NCI-H146 (cell line): ENCODE measurements at places on chromosomes 11 and 22.

GRCh38 chr11:107683807-107684206 lies 28.0 kb downstream of the SLN start:
- no peak for DNase-seq

DNA sequence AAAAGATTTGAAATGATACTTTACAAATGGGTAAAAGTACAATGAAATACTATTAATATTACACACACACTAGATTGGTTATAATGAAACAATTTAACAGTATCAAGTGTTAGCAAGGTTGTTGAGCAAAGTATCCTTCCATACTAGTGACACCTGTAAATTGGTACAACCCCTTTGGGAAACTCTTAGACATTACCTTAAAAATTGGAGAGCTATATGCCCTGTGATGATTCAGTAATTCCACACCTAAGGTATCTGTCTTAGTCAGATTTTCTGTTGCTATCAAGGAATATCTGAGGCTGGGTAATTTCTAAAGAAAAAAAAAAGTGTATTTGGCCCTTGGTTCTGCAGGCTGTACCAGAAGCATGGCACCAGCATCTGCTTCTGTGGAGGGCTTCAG lies 7.4 kb upstream of the GDPD4 start:
- no peak for DNase-seq

GRCh38 chr11:78542007-78542406 lies 32.7 kb downstream of the NARS2 start:
- DNase-seq = no peak

DNA sequence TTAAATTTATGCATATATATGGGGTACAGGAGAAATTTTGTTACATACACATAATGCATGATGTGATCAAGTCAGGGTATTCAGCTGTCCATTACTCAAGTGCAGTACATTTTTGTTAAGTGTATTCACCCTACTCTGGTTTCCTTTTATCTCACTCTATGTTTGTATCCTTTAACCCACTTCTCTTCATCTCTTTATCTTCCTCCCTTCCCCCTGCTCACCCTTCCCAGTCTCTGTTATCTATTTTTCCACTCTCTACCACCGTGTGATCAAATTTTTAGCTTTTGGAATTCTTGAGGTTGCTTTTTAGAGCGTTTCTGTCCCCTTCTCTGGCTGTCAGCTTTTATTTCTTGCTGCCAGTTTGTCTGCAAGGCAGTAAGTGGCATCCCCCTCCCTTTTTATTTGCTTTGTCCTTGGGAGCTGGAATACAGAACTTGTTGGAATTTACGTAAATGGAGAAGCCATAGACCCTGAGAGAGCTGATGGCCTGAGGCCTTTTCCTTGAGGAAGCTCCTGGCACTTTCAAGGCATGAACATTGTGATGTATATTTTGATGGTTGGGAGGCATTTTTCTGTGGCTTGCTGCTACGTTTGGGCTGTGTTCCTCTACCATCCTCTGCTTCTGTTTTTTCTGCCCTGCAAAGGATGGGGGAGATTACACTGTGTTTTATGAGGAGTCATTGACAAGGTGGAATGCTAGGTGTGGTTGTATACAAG lies 148.6 kb downstream of the LDLRAD3 start:
- no peak for DNase-seq

DNA sequence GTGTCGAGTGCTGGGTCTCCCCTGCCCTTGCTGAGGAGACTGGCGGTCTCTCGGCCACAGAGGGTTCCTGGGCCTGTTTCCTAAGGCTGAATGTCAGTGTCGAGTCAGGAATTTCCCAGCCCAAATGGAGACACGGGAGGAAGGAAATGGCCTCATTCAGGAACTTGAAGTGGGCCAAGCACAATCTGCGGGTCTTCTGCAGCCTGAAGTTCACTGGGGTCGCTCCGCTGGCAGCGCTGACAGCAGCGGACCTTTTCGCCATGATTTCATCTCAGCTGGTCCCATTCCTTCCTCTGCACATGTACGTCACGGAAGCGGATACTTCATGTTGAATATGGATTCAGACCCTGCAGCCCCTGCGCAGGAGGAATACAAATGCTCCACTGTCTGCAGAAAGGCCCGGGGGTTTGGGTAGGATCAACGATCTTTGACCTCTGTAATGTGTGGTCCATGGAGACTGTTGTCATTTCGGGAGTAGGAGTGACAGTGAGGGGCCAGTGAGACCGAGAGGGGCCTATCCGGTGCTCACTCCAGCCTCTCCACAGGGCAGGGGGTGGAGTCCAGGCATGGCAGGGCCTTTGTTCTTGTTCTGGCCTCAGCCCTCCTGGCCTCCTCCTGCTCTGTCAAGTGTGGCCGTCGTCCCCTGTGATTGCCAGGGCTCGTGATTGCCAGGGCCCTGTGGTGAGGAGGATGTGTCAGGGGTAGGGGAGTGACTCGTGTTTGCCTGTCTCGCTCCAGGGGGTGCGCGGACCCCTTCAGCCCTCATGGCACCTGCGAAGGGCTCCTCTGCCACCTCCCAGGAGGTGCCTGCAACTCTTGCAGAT lies 402.3 kb downstream of the TBC1D22A start:
- no peak for DNase-seq

- peak; percentile 43 for DNase-seq
Observed at GRCh38 chr22:19117111-19117512, 5.1 kb downstream of the DGCR2 start.

DNA sequence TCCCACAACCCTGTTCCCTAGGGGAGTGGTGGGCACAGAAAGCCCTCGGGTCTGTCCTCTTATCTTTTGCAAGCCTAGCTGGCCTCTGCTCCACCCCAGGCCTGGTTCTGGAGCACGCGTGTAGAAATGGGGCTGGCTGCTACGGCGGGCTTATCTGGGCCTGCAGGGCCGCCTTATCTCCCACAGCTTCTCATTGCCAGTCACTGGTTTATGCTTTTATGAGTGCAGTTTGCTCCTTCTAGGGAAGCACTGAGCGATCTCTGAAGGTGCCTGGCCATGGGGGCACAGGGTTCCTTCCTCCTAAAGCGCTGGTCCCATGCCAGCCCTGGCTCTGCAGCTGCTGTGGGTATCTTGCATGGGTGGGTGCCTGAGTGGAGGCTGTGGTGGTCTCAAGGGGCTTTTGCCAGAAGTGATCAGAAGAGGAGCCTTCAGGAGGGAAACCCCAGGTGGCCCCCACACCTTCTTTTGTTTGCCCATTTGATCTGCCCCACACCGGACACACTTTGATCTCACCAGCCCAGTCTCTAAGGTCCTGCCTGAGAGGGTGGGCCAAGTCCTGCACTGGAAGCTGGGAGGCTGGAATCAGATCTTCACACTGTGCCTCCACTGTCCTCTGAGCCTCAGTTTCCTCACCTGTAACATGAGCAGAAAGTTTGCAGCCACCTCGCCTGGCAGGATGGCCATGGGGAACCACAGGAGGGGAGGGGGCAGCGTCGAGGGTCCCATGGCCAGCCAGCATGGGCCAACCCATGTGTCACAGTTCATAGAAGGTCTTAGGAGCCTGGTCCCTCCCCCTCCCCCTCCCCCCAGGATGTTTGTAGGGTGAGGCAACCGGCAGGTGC lies 86.6 kb upstream of the FGF3 start:
- no peak for DNase-seq

- no peak for DNase-seq
Observed at GRCh38 chr11:122642472-122642922, 13.0 kb upstream of the UBASH3B start.

DNA sequence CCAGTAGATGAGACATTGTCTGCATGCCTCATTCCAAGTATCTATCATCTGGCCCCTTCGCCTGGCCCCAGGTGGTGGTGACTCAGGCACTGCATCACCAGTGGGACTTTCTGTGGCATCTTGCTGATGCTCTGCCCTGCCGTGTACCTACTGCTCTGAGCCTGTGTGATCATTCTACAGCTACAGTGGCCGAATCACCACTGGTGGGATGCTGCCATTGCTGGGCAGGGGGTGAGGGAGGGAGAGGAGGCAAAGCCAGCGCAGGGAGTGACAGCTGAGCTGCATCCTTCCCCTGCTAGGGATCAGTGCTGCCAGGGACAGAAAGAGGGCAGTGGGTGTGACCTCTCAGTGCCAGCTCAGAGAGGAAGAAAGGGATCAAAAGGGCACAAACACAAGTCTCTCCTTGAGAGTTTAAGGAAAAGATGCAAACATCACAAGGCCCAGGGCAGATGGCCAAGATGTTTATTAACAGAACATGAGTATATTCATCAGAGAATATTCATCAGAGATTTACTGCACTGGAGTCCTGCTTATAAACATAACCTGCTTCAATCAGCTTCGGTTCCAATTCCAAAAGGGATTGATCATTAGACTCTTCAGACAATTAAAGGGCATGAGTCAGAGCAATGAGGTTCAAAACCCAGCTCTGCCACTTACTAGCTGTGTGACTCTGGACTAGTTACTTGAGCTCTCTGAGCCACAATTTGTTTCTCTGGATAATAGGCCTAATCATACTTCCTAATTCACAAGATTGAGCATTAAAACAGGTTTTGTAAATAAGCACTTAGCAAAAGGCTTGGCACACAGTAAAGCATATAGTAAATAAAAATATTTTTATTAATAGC lies 109.8 kb downstream of the NAT10 start:
- DNase-seq = no peak

GRCh38 chr22:47202819-47203553 lies 440.5 kb downstream of the TBC1D22A start:
- no peak for DNase-seq

DNA sequence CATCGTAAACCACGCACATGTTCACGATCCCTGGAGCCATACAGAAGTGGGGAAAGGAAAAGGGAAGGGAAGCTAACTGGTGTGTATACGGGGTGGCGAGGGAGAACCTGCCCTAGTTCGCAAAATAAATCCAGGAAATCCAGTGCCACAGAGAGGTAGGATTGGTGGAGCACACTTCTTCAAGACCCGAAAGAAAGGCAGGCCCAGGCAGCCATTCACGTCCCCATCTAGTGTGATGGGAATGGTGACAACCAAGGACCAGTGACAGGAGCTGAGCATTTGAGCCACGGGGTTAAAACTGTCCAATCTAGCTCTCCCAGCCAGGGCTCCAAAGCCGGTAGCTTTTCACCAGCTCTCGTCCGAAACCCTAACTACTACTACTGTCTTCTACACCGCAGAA lies 53.7 kb downstream of the IGSF9B start:
- no peak for DNase-seq

GRCh38 chr11:76543006-76543703 lies 98.3 kb downstream of the EMSY start:
- no peak for DNase-seq
